ACHN (cell line): ENCODE measurements at places on chromosomes 4 and X.

GRCh38 chrX:15855568-15856221 is 1.1 kb upstream of the AP1S2 start:
- peak; percentile 9 for DNase-seq

GRCh38 chr4:154254999-154255398 is 236.6 kb downstream of the DCHS2 start:
- no peak for DNase-seq

DNA sequence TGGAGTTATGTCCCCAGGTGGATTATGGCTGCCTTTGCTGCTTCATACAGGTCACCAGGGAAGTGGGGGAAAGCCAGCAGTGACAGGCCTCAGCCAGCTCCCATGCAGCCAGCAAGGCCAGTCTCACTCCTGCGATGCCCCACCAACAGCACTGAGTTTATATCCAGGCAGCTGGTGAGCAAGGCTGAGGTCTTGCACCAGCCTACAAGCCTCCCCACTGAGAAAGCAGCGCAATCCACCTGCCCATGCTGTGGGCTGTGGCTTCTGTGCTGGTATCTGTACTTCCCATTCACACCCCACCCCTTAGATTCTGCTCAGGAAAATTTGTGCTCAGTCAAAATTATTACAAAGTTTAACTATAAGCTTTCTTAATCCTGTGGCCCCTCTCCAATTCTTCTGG is 153.5 kb downstream of the HHIP start:
- DNase-seq: no peak

- no peak for DNase-seq
These were observed 381.0 kb upstream of the TRAM1L1 start for GRCh38 chr4:117466388-117466787.

GRCh38 chrX:47145395-47146120 is 537 bp downstream of the RBM10 start:
- DNase-seq: no peak
